ENCODE measurements at places on chromosomes 6 and 20.

GRCh38 chr20:36599912-36600345 is 5.7 kb upstream of the RAB5IF start:
- no peak for DNase-seq

DNA sequence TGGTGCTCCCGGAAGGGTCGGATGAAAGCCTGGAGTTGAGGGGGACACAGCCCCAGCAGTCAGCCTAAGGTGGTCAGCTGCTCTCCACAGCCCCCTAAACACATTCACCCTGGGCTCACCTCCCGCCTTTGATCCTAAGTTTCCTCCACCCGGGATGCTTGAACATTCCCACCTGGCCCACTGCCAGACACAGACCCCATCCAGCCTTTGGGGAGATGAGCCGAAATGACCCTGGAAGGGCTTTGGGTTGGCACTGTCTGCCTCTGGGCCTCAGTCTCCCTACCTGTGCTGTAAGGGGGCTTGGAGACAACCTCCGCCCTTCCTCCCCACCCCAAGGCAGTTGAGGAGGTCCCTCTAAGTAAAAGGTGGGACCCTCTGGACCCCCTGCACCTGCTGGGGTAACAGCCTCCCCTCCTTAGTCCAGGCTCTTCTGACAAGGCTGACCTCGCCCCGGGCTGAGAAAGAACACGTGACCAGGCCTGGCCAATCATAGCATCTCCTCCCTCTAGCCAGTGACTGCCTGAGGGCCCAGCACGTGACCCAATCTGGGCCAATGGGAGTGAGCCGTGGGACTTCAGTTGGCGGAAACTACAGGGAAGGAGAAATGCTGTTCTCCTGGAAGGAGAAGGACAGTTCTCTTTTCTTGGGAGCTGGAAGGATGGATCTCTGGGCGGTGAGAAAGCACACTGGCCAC is 16.9 kb upstream of the UBE2V1 start:
- no peak for DNase-seq

- DNase-seq: no peak
Observed at GRCh38 chr6:152948150-152948768, 34.6 kb downstream of the FBXO5 start.

- no peak for DNase-seq
Observed at GRCh38 chr20:52783769-52784168, 188.4 kb upstream of the TSHZ2 start.

- peak; percentile 54 for DNase-seq
Observed at GRCh38 chr6:15299430-15300131, 53.7 kb downstream of the JARID2 start.

DNA sequence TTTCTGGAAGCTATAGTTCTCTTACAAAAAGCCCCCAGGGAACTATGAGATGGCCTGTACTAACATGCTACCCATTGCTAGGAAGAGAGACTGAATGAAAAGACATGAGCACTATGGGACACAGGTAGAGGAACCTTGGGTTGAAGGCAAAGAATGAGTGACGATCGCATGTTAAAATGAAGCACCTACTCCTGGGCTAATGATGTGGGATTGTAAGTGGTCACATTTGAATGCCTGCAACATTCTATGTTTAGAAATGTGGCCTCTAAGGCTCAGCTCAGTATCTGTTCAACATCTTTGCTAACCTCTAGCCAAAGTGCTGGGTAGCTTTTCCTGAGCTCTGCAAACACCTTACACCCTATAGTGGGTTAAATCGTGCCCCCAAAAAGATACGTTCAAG is 5.2 kb upstream of the ZC3H12D start:
- no peak for DNase-seq

GRCh38 chr20:5989539-5989938 is 39.1 kb downstream of the MCM8 start:
- DNase-seq: no peak

DNA sequence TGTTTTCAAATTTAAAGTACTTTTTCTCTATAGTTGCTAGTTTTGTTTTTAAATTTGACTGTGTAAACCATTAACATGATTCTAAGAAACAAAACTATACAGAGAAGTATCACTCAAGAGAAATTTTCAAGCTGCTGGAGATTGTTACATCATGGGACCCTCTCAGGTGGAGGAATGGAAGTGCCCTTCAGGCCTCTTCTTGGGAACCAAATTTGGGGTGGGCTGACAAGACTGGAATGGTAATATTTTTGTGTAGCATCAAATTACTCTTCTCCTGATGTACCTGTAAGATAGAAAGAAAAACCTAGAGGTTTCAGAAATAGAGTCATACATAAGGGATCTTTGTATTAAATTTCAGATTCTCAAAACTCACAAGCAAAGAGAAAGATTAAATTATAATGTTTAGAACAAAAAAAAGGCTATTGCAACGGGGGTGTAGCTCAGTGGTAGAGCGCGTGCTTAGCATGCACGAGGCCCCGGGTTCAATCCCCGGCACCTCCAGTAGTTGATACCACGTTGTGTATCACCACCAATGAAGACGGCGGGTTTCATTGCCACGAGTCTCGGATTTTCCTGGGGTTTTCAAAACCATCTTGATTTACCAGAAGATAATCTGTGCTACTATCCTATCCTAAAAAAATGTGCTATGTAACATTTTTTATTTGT is 193.7 kb downstream of the GPX5 start:
- no peak for DNase-seq

GRCh38 chr6:114096561-114097172 is 125.7 kb upstream of the HDAC2 start:
- peak; percentile 21 for DNase-seq

DNA sequence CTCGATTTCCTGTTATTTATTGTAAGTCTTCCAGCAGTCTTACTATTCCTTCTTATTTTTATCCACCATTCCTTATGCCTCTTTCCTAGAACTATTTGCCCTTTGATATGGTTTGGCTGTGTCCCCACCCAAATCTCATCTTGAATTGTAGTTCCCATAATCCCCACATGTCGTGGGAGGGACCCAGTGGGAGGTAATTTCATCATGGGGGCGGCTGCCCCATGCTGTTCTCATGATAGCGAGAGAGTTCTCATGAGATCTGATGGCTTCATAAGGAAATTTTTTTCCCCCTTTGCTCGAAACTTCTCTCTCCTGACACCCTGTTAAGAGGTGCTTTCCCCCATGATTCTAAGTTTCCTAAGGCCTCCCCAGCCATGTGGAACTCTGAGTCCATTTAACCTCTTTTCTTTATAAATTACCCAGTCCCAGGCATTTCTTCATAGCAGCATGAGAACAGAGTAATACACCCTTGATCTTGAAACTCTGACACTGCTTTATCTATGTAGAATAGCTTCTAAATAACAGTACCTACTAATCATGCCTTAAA is 48.8 kb downstream of the PLN start:
- no peak for DNase-seq

DNA sequence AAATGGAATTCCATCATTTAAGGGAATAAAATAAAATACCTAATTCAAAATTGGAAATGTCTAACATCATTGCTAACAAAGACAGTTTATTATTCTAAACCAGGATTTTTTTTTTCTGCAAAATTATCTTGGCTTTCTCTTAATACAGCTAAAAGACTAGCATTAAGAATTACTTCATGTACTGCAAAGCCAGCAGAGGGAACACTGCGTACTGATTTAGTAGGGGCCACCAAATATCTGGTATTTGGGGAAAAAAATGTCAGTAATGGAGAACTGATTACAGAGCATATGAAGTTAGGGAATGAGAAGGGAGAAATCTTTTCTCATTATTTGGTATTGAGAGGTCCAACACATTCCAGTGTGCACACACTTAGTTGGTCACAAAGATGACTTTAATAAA is 3.2 kb upstream of the SOX4 start:
- DNase-seq: no peak

- no peak for DNase-seq
Observed at GRCh38 chr6:79468116-79468515, 69.1 kb downstream of the LCA5 start.

GRCh38 chr6:75449630-75450206 is 43.9 kb downstream of the FILIP1 start:
- no peak for DNase-seq

DNA sequence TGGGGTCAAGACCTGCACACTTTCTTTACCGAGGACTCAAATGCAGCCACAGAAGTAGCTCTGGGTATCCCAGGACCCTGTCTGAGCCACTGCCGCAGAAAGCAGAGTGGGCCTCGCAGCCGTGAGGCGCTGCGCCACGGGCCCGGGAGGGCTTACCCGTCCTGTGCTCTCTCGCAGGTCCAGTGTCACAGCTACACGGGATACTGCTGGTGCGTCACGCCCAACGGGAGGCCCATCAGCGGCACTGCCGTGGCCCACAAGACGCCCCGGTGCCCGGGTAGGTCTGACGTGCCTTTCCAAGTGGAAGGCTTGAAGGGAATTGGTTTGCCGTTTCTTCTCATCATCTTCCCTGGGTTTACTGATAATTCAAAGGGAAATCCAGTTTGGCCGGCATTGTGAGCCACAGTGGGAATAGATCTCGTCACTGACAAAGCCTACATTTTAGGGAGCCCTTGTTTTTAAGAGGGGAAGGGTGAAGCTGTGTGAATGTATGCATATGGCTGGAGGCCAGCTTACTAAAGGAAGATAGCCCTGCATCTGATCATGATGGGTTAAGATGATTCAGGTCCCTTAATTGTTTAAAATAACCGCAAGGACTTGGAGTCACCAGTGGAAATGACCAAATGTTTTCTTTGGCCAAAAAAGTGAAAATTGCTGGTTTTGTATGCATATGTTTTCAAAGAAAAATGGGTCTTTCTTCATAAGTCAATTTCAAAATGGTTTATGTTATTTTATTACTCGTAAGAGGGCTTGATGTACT is 86.6 kb downstream of the SMOC2 start:
- no peak for DNase-seq

- no peak for DNase-seq
Observed at GRCh38 chr6:25016014-25016720, 80.4 kb upstream of the RIPOR2 start.

DNA sequence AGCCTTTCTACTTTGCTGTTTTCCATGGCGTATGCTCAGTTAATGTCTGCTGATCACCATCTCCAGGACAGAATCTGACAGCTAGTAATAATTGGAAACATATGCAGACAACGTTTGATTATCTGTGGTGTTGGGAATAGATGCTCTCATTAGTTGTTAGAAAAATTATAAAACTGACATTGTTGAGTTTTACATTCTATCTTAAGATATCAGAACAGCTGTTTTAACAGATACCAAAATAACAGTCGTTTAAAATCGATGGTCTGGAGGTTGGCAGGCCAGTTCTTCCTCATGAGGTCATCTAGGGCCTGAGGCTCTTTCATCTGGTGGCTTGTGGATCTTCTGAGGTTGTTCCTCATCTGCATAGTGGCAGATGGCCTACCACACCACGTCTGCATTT is 137.6 kb downstream of the AIG1 start:
- DNase-seq: no peak

- DNase-seq: no peak
Observed at GRCh38 chr6:5680095-5680494, 326.6 kb downstream of the NRN1 start.

GRCh38 chr6:124973780-124974179 is 11.5 kb downstream of the RNF217 start:
- DNase-seq: no peak

- DNase-seq: no peak
Observed at GRCh38 chr6:75752365-75752764, 3.3 kb downstream of the MYO6 start.

GRCh38 chr6:106334646-106335448 is 9.3 kb upstream of the ATG5 start:
- peak; percentile 42 for DNase-seq
